Fibroblast of skin of abdomen (primary cell): ENCODE measurements at places on chromosomes 6 and 20.

DNA sequence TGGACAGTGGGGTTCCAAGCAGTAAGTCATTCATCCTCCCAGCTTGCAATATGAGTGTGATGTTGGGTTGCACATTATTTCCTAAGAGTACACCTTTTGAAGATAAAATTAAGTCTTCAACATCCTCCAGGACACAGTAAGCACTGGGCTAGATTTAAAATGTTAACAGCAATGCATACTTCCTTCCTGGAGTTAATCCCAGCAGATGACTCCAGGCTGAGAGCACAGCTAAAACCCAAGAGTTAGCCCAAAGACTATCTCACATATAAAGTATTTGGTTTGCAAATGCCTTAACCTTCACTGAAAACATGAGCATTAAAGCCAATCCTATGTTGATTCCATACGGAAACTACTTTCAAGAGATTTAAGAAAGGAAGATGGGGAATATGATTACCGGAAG is 69.2 kb downstream of the SLC23A2 start:
- DNase-seq = no peak

DNA sequence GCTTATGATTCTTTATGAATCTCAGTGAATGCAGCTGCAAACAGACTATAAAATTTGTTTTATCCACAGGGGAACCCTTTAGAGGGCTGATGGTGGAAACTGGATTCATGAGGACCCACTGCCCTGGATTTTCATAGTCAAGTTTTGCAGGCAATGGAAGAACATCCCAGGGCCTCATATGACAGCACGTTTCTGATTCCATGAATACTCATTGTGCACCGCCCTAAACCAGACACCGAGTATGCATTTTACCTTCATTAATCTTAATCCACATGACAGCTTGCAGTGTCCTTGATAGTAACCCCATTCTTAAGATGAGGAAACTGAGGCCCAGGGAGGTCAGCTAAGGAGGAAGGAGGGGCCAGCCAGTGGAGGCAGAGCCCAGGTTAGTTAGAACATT is 270.4 kb downstream of the PREX1 start:
- no peak for DNase-seq

DNA sequence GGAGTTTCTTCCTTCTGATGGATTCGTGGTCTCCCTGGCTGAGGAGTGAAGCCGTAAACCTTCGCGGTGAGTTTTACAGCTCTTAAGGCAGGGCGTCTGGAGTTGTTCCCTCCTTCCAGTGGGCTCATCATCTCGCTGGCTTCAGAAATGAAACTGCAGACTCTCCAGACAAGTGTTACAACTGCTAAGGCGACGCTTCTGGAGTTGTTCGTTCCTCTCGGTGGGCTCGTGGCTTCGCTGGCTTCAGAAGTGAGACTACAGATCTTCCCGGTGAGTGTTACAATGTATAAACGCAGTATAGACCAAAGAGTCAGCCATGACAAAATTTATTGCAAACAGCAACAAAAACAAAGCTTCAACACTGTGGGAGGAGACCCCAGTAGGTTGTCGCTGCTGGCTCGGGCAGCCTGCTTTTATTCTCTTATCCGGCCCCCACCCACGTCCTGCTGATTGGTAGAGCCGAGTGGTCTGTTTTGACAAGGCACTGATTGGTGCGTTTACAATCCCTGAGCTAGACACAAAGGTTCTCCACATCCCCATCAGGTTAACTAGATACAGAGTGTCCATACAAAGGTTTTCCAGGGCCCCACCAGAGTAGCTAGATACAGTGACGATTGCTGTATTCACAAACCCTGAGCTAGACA is 113.2 kb downstream of the GPX5 start:
- no peak for DNase-seq

DNA sequence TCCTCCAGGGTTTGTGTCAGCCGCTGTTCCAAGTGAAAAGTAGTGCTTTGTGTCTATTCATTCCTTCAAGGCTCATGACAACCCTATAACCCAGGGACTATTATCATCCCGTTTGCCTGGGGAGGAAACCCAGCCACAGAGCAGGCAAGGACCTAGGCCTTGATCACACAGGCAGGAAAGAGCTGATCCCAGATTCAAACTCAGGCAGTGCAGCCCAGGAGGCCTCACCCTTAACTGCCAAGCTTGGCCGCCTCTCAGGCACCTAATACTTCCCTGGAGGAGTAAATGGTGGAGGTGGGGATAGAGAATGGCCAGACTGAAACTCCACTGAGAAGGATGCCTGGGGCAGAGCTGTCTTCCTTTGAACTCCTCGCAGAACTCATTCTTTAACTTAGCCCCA is 215.1 kb upstream of the QKI start:
- DNase-seq = no peak

DNA sequence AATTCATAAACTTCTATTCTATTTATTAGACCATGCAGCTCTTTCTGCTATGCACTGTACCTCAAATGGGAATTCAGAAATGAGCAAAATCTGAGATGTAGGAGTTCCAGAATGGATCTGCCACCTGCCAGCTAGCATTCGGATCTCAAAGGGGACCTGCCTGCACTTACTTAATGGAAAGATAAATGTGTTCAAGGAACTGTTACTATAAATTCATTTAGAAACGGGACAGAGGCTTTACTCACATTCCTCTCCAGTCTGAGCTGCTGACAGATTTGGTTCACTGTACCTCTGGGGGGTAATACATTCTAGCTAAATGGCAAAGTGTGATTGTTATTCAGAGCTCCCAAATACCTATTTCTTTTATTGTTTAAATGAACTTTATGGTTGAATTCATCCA is 384.1 kb downstream of the GRIK2 start:
- peak; percentile 13 for DNase-seq

DNA sequence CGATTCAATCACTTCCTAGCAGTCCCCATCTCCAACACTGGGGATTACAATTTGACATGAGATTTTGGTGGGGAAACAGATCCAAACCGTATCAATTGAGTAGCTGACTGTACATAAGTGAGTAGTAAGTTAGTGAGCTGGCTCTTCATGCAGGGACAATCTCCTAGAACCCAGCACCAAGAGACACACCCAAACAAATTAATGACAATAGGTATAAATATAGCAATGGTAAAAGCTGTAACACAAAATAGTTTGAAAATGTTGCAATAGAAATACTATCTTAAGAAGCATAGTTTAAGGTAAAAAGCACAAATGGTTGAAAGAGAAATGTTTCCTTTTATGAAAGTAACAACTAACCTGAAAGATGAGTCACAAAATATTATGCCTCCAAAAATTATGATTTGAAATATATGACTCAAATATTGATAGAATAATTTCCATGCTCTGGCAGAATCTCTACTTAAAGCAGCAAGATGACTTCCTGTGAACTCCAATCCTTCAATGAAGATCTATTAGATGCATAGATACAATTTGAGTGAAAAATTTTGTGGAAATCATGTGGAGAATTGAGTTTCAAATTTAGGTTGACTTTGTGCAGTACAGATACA is 5.4 kb upstream of the SIRPB1 start:
- no peak for DNase-seq

- peak; percentile 14 for DNase-seq
Measured at GRCh38 chr6:19356692-19357091, 480.5 kb upstream of the ID4 start.

DNA sequence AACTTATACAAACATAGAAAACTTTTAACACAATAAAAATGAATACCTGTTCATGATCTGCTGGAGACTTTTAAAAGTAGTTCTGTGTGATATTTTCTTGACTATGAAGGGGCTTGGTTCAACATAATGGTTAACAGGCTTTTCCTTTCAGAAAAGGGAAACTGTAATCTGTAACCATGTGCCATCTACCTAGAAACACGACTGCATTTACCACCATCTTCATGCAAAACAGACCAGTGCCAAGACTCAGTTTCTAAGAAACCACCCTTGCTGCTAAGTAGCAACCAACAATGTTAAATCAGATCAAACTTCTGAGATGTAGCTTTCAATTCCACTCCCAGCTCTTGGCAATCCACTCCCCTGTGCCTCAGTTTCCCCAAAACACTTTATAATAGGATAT is 15.7 kb downstream of the STAU1 start:
- no peak for DNase-seq

GRCh38 chr20:24499472-24499871 is 30.0 kb downstream of the SYNDIG1 start:
- no peak for DNase-seq

DNA sequence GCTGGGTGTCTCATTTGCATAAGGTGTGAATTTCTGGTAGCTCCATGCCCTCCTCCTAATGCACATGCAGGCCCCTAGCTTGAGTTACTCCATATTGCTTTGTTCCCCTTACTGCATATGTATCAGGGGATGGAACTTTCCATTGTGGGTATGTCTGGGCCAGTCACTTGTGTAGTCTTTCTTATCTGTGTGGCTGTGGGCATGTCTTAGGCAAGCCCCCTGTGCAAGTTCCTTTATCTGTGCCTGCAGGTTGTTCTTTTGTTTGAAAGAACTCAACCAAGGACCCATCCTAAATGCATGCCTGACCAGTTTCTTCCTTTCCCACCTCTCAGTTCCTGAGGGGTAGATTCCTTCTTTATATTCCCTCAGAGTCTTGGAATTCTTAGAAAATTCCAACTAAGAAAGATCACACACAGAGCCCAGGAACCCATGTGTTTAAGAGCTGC is 23.6 kb downstream of the MBOAT1 start:
- DNase-seq = no peak

- DNase-seq = peak; percentile 85
Measured at GRCh38 chr6:139533573-139534471, 159.4 kb upstream of the CITED2 start.

GRCh38 chr6:119002069-119002468 is 67.1 kb upstream of the MCM9 start:
- no peak for DNase-seq

GRCh38 chr6:45657226-45657625 is 279.5 kb upstream of the SUPT3H start:
- DNase-seq = peak; percentile 84

DNA sequence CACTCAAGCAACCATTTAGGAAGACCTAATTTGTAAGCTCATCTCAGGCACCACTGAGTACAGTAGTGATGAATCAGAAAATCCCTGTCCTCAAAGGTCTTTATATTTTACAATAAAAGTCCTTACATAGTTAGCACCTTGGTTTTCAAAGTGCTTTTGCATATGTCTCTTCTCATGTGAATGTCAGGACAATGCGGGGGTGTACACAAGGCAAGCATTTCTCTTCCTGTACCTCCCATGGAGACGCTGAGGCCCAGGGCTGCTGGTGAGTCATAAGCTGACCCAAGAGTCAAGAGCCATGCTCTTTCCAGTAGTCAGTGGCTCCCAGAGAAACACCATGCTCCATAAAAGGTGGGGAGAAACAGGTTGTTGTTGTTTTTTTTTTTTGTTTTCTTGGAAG is 174.0 kb downstream of the GJA10 start:
- peak; percentile 78 for DNase-seq

DNA sequence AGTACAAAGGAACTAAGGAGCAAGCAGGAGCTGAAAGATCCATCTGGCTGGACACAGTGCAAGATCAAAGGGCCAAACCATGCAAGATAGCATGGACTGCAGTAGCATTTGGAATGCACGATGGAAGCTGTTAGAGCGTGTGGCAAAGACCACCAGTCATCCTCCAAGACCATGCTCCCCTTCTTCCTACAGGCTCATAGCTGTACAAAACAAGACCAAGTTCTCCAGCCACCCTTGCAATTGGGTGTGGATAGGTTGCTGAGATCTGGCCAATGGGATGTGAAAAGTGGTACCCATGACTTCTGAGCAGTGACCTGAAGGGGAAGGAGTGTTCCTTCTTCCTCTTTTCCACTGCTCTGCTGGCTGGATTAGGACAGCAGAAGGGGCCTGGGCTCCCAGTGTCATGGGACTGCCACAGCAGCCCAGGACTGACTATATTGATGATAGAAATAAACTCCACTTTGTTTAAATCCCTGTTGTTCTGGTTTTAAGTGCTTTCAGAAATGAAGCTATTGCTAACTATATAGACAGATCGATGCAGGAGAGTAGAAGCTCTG is 64.9 kb downstream of the SLC22A23 start:
- DNase-seq = no peak

DNA sequence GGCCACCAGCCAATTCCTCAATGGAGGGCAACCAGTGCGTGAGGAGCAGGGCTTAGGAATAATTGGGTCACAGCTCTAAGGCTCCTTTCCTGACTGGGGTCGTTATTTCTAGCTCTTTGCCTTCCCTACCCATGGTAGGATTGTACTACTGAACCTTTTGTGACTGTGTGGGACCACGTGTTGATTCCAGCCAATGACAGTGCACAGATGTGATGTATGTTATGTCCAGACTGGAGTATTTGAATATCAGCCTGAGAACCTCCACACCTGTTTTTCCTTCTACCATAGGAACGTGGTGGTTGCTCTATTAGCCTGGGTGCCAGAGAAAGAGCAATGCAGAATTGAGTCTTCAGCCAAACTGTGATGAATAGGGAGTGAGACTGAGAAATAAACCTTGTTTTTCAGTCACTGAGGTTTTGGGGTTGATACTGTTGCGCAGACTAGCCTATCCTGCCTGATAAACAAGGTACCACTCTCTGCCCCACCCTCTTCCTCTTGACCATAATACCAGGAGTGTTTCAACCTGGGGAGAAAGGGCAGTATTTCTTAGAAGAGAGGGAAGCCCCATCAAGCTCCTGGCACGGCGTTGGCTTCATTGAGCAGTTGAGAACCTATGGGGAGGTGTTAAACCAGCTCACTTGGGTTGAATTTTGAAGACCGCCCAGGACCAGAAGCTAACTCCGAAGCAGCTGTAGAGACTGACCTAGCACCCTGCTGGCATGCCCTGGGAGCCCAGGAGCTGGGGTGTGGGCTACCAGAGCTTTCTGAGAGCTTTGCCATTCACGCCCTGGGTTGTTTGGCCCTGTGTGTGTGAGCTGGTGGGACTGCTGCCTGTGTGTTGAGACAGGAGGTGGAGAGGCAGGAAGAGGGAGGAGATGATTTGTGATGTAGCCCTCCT is 105.5 kb upstream of the BACH2 start:
- peak; percentile 42 for DNase-seq

DNA sequence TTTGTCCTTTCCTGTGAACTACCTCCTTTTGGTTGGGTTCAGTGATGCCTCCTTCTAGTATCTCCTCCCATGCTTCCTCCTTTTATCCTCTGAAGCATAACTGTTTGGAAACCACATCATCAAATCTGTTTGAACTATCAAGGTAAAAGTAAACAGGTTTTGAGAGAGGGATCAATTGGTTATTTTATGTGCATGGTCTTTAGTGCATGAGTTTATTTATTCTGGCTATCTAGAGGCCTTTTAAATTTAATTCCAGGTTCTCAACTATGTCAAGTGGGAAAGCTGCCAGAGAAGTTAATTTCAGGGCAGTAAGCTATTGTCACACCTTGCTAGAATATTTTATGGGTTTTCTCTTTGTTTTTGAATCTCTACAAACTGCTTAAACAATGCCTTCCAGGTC is 54.1 kb downstream of the WASF1 start:
- no peak for DNase-seq
